Glutamatergic neuron (in vitro differentiated cells): ENCODE measurements at places on chromosomes 6 and 20.

- peak; percentile 58 for DNase-seq
These were observed 5.9 kb downstream of the TP53INP2 start for GRCh38 chr20:34709831-34710567.

DNA sequence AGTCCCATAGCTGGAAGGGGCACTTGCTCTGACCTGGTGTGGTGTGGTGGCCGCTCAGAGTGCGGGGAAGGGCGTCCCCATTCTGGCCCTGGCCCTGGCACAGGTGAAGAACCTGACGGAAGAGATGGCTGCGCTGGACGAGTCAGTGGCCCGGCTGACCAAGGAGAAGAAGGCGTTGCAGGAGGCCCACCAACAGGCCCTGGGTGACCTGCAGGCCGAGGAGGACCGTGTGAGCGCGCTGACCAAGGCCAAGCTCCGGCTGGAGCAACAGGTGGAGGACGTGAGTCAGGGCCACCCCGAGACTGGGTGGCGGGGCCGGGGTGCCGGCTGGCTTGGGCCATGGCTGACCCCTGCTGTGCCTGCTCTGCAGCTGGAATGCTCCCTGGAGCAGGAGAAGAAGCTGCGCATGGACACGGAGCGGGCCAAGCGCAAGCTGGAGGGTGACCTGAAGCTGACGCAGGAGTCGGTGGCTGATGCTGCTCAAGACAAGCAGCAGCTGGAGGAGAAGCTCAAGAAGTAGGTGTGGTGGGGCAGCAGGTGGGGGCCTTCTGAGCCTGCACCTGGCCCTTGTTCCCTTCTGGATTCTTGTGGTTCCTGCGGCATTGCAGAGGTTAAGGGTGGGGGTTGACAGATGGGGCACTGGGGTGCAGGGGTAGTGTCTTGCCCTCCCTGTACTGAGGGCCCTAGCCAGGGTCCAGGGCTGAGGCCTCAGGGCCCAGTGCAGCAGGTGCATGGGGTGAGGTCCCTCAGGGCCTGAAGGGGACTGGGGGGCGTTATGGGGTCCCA is 40.8 kb downstream of the MYH7B start:
- DNase-seq = no peak

GRCh38 chr20:46731770-46732169 is 22.3 kb downstream of the SLC2A10 start:
- no peak for DNase-seq

DNA sequence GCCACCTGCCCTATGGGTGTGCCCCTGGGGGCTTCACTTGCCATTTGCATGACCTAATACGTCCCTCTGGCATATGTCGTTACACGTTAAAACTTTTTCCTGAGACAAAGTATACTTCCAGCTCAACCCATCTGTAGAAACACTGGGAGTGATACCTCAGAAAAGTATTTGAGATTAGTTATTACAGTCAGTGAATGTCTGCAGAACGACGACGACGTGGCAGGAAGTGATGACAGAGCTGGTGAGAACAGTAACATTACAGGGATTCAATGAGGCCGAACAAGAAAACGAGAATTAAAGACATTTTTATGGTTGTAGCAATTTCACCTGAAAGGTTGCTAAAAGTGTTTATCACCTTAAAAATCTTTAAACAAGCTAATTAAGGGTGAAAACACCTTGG is 40.2 kb downstream of the SASH1 start:
- DNase-seq = no peak

GRCh38 chr6:95578106-95578410 is 723 bp downstream of the MANEA start:
- no peak for DNase-seq

GRCh38 chr20:12531626-12532025 is 477.1 kb upstream of the SPTLC3 start:
- DNase-seq = no peak

- DNase-seq = no peak
These were observed 2.0 kb upstream of the RNF182 start for GRCh38 chr6:13922750-13923149.

GRCh38 chr6:119207971-119208725 is 129.7 kb upstream of the FAM184A start:
- DNase-seq = no peak

DNA sequence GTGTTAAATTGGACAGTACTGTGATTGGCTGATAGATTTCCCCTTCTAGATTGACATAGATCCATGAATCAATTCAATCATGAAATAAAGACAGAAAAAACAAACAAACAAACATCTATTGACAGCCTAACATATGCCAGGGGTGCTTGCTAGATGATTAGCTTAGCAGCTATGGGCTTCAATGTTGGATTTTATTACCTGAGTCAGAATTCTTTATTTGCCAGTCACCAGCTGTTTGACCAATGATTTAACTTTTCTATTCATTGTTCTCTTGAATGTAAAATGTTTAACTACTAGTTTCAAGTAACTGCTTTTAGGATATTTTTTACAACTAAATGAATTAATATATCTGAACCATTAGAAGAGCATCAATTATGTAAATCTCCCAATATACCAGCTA is 901.3 kb upstream of the CITED2 start:
- DNase-seq = no peak

- no peak for DNase-seq
These were observed 309.7 kb downstream of the ALDH8A1 start for GRCh38 chr6:134640229-134640628.

DNA sequence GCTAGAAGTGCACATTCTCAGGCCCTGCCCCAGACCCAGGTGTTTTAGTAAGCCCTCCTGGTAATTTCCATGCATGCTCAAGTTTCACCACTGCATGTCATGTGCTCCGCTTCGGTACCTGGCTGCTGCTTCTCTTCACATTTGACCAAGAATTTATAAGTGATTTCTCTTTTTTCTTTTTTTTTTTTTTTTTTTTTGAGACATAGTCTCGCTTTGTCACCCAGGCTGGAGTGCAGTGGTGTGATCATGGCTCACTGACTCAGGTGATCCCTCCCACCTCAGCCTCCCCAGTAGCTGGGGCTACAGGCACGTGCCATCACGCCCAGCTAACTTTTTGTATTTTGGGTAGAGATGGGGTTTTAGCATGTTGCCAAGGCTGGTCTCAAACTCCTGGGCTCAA is 16.0 kb downstream of the TM9SF4 start:
- no peak for DNase-seq

GRCh38 chr20:40806929-40807820 is 118.1 kb upstream of the MAFB start:
- DNase-seq = no peak

GRCh38 chr6:132611616-132612015 is 12.5 kb downstream of the TAAR2 start:
- no peak for DNase-seq

- DNase-seq = no peak
These were observed 75.4 kb upstream of the PTPN1 start for GRCh38 chr20:50434653-50435396.

- no peak for DNase-seq
These were observed 272.5 kb downstream of the THBS2 start for GRCh38 chr6:168981187-168981586.

DNA sequence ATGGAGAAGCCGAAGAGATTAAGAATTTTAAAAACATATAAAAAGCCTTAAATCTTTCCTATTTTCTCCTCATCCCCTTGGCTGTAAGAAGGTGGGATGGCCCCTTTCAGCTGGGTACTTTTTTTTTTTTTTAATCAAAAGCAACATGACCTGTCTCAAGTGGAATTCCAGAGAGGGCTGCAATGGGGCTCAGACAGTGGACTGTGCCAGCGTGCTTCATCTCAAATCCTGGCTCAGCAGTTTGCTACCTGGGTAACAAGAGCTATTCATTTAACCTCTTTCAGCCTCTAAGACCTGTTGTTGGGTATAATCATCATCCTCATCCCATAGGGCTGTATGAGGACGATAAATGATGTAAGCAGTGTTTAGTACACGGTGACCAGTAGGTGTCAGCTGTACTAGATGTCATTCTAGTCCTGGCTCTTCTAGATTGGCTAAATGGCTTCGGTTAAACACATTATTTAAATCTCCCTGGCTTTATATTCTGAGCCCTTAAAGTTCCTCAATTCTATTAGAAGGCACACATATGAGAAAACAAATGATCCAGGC is 6.9 kb upstream of the PPP1R3G start:
- DNase-seq = no peak

- no peak for DNase-seq
These were observed 274.5 kb upstream of the NRSN1 start for GRCh38 chr6:23851522-23851921.

DNA sequence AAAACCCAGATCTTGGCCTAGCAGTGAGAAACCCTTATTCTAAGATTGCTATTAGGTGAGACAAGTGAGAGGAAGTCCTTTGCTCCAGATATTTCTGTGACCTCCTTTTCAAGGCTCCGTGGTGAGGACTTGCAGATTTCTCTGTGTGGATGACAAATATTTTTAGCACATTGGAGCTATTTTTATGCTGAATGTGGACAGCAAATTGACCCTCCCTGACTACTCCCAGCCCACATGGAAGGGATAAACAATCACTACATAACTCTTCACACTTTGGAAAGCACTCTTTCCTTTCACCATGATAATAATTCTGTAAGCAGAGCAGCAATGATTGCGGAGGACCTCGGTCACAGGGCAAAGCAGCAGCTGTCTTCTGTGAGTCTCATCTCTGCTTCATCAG is 88.0 kb upstream of the ADGRF1 start:
- DNase-seq = no peak

- no peak for DNase-seq
These were observed 395.0 kb downstream of the HDGFL1 start for GRCh38 chr6:22964334-22964733.

DNA sequence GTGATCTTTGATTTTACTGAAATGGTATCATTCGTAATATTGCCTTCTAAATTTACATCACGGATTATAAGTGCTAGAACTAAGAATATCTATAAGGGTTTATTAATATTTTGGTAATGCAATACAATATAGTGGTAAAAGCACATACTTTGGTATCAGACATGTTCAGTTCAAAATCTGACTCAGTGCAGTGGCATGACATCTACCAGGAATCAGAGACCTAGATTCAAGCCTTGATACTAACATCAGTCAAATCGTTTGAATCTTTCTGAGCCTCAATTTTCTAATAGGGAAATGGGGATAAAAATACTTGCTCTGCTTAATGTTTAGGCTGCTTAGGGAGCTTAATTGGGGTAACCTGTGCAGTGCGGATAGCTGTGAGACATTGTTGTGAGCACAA is 488.0 kb downstream of the BCKDHB start:
- no peak for DNase-seq

GRCh38 chr6:33654831-33655554 is 33.9 kb downstream of the ITPR3 start:
- DNase-seq = no peak

GRCh38 chr6:143346004-143346403 is 104.5 kb downstream of the ADAT2 start:
- DNase-seq = no peak

- DNase-seq = no peak
These were observed at the start of gene FRK for GRCh38 chr6:116060572-116061283. Gene FRK, minus strand, starts transcription at chr6:116060891. Its CDS starts 580 bp downstream, at chr6:116060311.
